ENCODE measurements at places on chromosomes 2 and 18.

GRCh38 chr2:25204190-25204838 lies 35.9 kb upstream of the POMC start:
- DNase-seq, result no peak

- no peak for DNase-seq
Observed at GRCh38 chr2:113157897-113158753, 15.6 kb upstream of the PSD4 start.

GRCh38 chr2:143732076-143732475 lies 602.9 kb downstream of the ARHGAP15 start:
- no peak for DNase-seq

- DNase-seq, result no peak
Observed at GRCh38 chr2:59008950-59009349, 767.8 kb upstream of the FANCL start.

DNA sequence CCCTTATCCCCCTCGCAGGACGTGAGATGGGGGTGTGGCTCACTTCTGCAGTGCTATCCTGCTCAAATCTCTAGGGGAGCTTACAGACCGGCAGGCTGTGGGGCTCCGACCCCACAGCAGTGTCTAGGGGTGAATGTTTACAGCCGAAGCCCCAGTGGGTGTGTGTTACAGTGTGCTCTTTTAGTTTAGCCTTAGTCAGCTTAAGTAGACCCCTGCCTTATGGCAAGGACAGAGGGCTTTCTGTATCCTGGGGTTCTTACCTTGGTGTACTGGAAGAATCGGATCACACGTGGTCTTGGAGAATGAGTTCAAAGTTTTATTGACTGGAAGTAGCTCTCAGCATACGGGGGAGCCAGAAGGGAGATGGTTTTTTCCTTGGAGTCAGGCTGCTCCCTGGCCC lies 348.2 kb upstream of the GYPC start:
- no peak for DNase-seq

DNA sequence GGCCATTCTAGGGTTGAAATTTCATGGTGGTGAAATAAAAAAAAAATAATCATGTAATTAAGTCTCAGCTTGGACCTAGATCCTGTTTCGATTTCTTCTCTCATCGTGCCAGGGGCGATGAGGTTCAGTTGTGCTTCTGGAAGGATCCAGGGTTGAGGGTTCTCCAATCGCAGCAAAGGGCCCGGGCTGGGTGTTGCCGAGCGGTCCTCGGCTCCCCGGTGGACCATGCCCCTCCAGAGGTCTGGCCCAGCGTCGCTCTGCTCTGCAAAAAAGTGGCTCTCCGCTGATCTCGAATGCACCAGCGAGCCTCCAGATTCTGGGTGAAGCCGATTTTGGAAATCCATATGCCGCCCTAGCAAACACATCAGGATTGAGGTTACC lies 39.0 kb downstream of the EN1 start:
- no peak for DNase-seq

DNA sequence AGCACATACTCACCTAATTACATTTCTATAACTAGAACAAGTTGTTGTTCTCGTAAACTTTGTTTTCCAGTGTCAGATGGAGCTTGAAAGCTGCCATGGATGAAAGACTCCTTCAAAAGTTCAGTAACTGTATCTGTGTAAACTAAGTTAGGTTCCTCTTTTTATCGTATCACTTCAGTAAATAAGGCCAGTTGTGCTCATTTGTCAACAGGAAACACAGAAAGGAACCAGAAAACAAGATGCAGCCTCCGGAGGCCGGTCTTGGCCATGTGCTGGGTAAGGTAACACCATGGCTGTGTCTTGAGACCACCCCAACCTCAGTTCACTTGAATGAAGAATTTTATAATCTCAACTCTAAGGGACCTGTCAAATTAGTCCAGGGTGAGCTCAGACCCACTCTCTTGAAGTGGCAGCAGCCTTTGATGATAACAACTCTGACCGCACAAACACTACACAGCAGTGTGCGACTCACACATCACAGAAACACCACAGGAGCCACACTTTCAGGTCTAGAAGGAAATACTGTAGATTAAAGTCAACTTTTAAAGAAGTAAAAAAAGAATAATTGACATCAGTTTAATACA lies 213.8 kb downstream of the AFF3 start:
- DNase-seq, result no peak

DNA sequence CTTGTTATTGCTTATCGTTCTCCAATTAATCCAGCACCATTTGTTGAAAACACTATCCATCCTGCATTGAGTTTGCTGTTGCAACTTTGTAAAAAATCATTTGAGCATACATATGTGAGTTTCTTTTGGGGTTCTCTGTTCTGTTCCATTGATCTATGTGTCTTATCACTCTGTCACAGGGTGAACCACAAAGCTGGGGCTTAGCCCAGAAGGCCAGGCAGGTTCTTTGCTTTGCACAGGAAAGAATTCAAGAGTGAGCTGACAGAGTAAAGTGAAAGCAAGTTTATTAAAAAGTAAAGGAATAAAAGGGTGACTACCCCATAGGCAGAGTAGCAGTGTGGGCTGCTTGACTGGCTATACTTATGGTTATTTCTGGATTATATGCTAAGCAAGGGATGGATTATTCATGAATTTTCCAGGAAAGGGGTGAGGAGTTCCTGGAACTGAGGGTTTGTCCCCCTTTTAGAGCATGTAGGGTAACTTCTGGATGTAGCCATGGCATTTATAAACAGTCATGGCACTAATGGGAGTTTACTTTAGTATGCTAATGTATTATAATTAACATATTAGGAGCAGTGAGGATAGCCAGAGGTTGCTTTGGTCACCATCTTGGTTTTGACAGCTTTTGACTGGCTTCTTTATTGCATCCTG lies 46.8 kb downstream of the RNF138 start:
- no peak for DNase-seq
